ENCODE measurements at places on chromosomes 2 and 18.

DNA sequence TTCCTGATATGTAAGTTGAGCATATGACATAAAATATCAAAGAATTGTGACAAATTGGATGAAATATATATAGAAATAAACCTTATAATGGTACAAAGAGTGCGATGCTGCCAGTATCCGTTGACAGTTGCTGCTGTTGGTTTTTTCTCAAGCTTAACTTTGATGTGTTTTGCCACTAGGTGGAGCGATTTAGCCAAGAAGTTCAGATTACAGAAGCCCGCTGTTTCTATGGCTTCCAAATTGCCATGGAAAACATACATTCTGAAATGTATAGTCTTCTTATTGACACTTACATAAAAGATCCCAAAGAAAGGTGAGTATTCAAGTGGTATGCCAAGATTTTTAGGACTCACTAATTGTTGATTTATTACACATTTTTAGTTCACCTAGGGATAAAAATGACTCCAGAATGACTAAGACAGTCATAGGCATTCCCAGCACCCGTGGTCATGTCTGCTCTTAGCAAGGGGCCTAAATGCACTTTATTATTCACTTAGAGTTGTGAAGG, 2.1 kb downstream of the RRM2 start:
- peak; percentile 22 for DNase-seq

- no peak for DNase-seq
Measured at GRCh38 chr2:232533944-232534710, 5.4 kb upstream of the CHRNG start.

DNA sequence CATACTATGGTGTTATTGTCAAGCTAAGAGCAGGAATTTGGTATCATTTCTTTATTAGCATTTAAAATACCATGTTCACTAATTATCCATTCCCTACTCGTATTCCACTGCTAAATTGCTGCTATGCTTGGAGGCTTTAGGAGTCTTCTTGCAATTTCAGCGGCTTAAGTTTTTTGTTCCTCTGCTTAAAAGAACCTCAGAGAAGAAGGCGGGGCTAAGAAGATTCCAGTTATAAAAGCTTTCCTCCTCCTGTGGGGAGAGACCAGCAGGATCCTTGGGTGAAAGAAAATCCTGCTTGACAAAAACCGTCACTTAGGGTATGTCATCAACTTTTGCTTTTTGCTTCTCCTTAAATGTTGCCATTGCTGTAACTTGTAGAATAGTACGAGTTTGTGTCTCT, at the start of gene TRPM8:
Gene TRPM8 (plus strand): TSS at position 258 of the 400 bp plus-strand sequence. CDS start 9,165 bp downstream, outside the sequence.
- DNase-seq, result no peak

GRCh38 chr18:49988733-49989132, 175.4 kb upstream of the ACAA2 start:
- no peak for DNase-seq

DNA sequence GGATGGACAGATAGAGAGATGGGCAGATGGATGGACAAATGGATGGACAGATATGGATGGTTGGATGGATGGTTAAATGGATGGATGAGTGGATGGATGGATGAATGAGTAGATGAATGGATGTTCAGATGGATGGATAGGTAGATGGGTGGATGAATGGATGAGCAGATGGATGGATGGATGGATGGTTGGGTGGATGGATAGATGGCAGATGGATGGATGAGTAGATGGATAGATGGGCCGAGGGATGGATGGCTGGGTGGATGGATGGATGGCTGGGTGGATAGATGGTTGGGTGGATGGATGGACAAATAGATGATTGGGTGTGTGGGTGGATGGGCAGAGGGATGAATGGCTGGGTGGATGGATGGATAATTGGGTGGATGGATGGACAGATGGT, 98.9 kb upstream of the OTOS start:
- DNase-seq, result no peak

DNA sequence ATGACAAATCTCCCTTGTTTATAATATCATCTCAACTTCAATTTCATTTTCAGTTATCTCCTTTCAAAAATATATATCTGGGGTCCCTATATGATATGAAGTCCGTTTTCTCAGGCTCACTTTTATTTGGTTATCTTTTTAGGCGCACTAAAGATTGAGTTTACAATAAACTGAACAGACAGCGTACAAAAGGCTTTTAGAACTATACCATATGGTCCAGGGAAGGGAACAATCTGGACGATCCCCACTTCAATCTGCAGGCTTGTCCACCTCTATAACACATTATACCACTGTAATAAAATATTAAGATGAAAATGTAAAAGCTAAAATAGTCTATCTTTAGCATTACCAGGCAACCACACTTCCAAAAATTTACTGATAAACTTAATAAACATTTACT, 289.9 kb downstream of the ZEB2 start:
- no peak for DNase-seq
